ENCODE measurements at places on chromosomes 3 and 15.

DNA sequence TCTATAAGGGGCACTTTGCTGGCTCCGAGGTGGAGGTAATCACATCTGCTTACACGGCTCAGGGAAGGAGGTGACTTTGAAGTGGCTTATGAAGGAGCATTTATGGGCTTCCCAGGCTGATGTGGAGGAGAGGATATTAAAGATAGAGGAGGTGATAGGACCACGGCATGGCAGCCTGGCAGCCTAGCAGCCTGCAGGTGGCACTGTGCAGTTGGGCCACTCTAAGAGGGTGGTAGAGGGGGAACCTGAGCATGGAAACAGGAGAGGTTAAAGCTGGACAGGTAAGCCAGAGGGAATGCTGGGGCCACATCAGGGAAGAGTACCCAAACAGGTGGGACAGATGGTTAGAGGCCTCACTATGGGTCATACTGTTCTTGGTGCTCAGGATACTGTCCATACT, 375.0 kb downstream of the WDR72 start:
- no peak for DNase-seq

- DNase-seq: no peak
Measured at GRCh38 chr15:58147171-58147611, 9.0 kb downstream of the AQP9 start.

GRCh38 chr15:65837301-65838294, 31.7 kb upstream of the RAB11A start:
- DNase-seq: no peak

- DNase-seq: no peak
Measured at GRCh38 chr3:113607219-113607596, 74.9 kb downstream of the SIDT1 start.

DNA sequence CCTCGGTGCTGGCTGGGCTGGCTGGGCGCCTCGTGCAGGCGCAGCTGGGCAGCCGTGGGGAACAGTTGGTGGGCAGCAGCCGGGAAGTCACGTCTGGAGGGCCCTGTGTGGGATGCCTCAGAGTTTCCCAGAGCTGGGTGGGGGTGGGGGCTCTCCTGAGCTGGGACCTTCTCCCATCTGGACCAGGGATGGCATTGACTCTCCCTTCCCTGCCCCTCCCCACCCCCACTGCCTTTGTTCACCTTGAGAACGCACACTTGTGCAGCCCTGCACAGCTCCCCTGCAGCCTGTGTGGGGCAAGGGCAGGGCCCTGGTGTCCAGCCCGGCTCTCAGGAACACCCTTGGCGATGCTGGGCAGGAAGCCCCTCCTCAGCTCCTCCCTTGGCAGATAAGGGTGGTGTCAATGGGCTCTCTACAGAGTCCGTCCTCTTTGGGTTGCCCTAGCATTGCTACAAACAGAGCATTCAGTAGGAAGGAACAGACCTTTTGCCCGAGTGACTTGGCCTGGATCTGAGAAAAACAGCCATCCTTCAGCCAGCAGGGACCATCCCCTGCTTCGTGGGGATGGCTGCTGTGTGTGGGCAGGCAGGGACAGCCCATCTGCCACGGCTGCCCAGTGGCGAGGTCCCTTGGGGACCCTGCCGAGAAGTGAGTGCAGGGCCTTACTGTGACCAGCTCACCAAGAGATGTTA, 25.5 kb upstream of the KLF13 start:
- no peak for DNase-seq

- no peak for DNase-seq
Measured at GRCh38 chr15:93523481-93523880, 434.5 kb upstream of the RGMA start.

DNA sequence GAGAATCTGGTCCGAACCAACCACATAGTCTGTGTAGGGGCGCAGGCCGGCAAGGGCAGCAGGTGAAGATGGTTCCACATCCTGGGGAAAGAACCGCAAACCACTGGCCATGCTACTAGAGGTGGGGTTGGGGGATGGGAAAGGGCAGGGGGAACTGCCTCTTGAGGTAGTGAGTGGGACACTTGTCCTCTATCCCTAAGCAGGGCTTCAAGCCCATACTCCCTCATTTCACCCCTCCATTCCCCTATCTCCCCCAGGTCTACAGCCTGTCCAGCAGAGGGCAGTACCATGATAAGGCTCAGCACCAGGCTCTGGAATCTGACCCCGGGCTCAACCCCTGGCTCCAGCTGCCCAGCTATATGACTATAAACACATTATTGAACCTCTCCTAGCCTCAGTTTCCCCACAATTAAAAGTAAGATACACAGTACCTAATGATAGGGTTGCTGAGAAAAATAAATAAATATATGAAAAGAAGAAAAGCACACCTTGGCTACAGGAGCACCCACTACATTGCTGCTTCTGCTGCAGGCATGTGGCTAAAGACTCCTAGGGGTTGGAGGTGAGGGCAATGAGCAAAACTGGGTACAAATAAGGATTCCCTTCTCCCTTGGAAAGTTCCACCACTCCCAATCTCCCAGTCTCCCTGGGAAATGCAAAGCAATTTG, 6.3 kb downstream of the GORASP1 start:
- DNase-seq: no peak

GRCh38 chr15:65372787-65373067, 5.1 kb downstream of the IGDCC3 start:
- DNase-seq: no peak

- DNase-seq: no peak
Measured at GRCh38 chr3:119973018-119973646, 121.1 kb downstream of the GSK3B start.

DNA sequence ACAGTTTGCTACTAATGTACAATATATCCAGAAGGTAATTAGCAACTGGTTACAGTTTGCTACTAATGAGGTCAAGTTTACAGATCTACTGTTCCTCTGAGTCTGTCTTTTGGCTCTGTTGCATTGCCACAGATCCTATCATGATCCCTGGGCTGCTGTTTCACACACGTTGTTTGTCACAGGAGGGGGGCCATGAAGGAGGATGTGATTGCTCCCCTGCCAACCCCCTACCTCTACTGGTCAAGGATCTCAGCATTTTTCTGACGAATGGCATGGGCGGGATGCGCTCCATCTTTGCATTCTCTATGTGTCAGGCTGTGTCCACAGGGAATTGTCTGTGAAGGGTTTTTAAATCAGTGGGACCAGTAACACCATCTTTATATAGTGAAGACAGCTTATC, 91.9 kb downstream of the CHL1 start:
- DNase-seq: no peak

DNA sequence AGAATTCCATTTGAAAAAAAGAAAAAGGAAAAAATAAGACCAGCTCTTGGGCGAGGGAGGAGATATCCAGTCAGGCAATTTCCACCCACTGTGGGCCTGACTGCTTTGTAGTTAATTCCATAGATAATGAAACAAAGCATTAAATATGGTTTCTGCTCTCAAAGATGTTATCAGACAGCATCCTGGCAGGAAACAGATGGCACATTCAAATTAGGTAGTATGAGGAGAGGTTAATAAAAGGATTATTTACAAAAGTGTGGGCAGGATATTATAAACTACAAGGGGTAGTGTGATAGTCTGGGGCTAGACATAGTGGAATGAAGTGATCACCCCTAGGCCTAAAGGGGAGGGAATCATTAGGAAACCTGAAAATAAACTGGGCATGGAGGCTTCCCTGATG, 193.2 kb downstream of the CLSTN2 start:
- no peak for DNase-seq

GRCh38 chr3:45498532-45498931, 96.0 kb upstream of the LIMD1 start:
- DNase-seq: no peak

DNA sequence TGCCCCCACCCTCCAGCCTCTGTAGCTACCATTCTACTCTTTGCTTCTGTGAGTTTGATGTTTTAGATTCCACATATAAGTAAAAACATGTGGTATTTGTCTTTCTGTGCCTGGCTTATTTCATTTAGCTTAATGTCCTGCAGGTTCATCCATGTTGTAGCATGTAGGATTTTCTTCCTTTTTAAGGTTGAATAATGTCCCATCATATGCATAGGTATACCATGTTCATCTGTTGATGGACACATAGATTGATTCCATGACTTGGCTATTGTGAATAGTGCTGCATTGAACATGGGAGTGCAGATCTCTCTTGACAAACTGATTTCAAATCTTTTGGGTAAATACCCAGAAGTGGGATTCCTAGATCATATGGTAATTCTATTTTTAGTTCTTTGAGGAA, 11.8 kb downstream of the THSD4 start:
- DNase-seq: no peak

GRCh38 chr3:102826636-102827035, 391.8 kb downstream of the ZPLD1 start:
- DNase-seq: no peak

DNA sequence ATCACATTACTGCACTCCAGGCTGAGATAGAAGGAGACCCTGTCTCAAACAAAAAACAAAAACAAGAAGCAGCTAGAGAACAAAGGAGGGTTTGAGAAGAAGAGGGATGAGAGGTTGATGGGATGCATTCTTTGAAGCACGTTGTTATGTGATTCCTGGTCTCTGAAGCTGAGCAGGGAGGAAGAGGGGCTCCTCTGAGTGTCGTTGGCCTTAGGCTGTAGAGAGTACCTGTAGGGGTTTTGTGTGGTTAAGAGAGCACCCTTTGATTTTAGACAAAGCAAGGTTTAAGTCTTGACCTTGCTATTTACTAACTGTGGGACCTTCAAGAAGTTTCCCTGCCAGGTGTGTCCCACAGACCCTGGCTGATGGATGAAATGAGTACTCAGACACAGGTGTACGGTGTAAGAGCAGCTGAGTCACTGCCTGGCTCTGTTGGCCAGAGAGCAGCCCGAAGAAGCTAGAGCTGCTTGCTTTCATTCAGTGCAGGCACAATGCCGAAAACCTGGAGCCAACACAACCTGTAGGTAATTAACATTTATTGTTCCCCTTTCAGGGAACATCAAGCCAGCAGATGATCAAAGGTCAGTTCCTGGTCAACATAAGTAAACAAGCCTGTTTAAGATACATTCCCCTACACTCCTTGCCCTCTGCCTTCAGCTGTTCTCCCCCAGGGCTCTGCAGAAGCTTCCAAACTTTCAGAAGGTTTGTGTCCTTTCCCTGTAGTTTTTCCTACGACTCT, 67.2 kb downstream of the LRRK1 start:
- DNase-seq: no peak

Data from amniotic stem cell (primary cell).